ENCODE measurements at places on chromosomes 7 and 10. TPM values are rescaled to one million over a fixed set of nuclear protein-coding genes. Genes with fewer than 3 reads are reported as not detected.
A peak's percentile ranks its signal among the peaks of the same experiment; 100 is the strongest.

The MRLN gene
- not detected for total RNA-seq

- no peak for DNase-seq
These were observed 306.1 kb downstream of the DGKB start for GRCh38 chr7:14596421-14596820.

The LMOD2 gene
- not detected for total RNA-seq

DNA sequence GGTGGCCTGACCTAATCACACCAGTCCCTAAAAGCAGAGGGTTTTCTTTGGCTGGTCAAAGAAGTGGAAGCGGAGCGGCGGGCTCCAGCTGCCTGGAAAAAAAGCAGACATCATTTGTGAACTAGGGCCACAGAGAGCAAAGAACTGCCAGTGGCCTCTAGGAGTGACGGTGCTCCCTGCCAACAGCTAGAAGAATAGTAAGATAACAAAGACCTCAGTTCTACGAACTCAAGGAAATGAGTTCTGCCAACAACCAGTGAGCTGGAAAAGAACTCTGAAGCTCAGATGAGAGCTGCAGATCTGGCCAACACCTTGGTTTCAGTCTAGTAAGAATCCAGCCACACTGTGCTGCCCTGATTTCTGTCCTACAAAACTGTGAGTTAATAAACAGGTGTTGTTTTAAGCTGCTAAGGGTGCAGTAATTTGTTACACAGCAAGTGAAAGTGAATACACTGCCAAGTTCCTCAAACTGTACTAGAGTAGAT lies 178.0 kb downstream of the SRPK2 start:
- DNase-seq: peak; percentile 35

GRCh38 chr10:14023673-14024328 lies 306.9 kb downstream of the FRMD4A start:
- DNase-seq: no peak

DNA sequence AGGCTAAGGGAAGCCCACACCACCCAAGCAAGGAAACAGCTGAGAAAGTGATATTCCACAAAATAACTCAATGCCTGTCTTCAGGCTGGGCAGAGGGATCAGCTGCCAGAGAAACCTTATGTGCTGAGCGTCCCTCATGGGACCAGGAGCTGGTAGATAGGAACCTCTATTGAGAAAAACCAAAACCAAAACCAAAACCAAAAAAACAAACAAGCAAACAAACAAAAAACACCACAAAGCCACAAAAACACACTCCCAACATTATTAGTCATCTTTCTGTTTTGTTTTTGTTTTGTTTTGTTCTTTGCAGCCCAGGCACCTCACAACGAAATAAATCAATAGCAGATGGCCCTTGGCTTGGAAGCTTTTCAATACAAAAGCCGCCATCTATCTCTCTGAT lies 760.8 kb upstream of the CELF2 start:
- no peak for DNase-seq

DNA sequence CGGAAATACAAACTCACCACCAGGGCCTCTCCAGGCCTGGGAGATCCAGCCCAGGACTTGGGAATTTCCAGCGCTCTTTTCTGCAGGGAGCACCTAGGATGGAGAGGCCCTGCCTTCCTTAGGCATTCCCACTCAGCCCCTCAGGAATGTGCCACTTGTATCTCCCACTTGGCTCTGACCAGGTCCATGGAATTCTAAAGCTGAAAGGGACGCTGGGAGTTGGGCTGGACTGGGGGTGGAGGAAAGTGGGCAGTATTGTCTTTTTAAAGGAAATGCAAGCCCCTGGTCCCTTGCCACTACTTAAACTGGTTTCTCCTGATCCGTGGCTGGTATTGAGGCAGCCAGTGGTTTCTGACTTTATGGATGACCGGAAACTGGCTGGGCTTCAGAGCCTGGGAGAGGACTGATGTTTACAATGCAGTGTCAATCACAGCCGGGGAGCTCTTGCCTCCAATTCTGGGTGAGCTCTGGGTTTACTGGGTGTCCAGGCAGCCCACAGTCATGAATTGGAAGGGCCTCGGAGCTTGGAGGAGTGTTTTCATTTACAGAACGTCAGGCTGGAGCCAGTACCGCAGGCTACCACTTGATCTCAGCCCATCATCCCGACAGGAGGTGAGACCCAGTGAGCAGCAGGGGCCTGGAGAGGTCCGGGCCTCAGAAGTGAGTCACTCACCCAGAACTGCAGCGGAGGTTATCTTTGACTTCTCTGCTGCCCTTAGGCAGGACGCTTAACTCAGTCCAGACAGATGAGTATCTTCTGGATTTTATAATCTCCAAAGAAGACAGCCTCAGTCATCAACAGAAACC lies 27.3 kb downstream of the AGAP3 start:
- DNase-seq: peak; percentile 75

GRCh38 chr10:50575477-50576244 lies 48.1 kb downstream of the SGMS1 start:
- DNase-seq: no peak

GRCh38 chr7:1096156-1097119 lies 8.5 kb downstream of the GPER1 start:
- DNase-seq: peak; percentile 74

GRCh38 chr10:67836972-67837371 lies 1.0 kb downstream of the DNAJC12 start:
- DNase-seq: no peak

GRCh38 chr7:80185571-80185970 lies 50.9 kb downstream of the GNAI1 start:
- DNase-seq: no peak

DNA sequence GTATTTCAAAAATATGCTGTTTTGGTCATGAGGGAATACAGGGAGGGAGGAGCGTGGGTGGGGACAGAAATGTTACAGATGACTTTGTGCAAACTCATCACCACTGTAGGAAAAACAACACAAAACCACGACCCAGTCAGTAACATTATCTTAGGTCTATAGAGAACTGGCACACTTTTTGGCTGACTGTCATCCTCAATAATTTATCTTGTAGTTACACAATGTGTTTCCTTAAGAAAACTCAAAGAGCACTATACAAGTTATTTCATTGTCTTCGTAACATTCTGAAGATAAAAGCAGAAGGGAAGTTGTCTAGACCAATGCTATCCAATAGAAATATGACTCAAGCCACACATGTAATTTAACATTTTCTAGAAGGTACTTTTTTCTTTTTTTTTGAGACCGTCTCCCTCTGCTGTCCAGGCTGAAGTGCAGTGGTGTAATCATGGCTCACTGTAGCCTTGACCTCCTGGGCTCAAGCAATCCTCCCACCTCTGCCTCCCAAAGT lies 16.9 kb upstream of the CDK14 start:
- DNase-seq: no peak

Measured in lower lobe of right lung (tissue), 2 donors.